Stimulated activated CD4-positive, alpha-beta T cell treated with anti-CD3 and anti-CD28 coated beads, Interleukin-4, amount 100 ng/mL, for 4 hours (primary cell): ENCODE measurements at places on chromosomes 2 and 18.

DNA sequence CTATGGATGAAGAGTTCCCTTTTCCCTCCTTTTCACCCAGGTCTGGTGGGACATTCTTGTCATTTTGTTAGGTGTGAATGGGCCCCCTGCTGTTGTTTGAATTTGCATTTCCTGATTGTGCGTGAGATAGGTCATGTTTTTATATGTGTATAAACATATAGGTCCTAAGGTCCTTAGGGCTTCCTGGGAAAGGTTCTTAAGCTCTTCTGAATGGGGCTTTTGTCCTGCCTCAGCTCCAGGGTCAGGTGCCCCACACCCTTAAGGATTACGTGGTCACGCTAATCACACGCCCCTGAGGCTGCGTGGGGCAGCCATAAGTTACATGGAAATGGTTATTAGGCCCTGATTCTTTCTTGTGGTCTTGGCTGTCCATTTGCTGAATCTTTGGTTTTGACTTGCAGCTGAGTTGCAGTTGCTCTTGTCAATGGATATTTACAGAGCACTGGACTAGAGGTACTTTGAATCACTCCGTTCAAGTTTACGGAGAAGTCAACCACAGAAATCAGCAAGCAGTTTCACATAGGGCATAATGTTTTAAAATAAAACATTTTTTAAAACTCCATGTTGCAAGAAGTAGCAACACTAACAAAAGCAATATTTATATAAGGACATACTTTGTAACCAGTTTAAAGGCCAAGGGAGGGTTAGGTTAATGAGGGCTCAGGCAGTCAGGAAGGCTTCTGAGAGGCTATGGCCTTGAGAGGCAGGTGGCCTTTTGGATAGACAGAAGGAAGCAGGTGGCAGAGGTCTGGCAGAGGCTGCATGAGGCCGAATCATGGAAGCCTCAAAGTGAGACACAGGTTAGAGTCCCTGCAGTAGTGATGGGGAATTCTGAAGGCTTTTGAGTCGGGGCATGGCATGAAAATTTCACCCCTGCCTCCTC, 24.2 kb downstream of the LIPG start:
- DNase-seq = no peak

DNA sequence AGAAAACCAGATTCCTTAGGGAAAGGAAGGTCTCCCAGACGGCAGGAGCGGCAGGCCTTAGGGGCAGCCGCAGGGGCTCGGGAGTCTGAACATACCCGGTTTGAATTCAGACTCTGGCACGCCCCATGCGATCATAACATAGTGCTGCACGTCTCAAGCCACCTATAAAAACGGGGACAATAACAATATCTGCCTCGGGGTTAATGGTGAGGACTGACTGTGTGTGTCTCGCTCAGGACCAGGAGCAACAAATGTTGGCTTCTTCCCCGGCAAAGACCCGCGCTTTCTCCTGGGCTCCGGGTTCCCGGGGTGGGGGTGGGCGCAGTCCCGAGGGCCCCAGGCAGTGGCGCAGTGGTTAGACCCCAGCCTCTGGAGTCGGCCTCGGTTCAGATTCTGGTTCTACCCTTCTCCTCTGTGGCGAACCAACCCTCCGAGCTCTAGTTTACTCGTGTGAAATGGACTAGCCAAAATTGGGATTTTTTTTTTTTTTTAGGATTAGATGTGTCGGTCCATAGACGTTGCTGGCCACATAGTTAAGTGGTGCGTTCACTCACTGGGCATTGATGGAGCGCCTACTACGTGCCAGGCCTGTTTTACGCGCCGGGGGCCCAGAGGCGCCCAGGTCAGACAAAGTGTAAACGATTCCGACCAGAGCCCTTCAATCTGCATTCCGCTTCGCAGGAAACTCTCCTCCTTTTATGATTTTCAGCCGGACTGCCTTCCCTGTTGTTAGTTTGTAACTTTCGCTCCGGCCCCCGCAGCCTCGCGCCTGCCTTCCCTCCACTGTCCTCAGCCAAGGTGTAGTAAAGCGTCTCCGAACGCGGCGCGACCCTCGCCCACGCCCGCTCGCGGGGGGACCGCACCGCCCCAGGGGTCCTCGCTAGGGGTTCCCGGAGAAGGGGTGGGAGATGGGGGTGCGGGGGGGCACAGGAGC, 820 bp upstream of the SH3BP4 start:
- no peak for DNase-seq

DNA sequence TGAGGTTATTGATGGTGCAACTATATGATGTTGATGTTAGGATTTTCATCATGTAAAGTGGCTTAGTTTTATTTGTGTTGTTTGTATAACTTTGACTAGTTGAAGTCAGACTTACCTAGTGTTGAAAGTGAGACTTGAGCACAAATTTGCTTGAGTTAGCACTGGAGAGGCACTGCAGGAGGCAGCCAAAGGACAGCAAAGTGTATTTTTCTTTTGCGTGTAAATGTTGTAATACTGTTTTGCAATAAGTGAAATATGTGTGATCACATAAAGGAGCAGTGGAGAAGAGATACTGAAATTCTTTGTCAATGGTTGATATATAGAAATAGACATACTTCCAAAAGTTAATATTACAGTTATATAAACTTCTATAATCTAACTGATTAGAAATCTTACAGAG, 332.0 kb upstream of the RAB12 start:
- no peak for DNase-seq

GRCh38 chr2:65300134-65300760, 72.6 kb downstream of the ACTR2 start:
- DNase-seq = no peak

GRCh38 chr2:219430633-219431615, 3.7 kb upstream of the SPEG start:
- DNase-seq = no peak

DNA sequence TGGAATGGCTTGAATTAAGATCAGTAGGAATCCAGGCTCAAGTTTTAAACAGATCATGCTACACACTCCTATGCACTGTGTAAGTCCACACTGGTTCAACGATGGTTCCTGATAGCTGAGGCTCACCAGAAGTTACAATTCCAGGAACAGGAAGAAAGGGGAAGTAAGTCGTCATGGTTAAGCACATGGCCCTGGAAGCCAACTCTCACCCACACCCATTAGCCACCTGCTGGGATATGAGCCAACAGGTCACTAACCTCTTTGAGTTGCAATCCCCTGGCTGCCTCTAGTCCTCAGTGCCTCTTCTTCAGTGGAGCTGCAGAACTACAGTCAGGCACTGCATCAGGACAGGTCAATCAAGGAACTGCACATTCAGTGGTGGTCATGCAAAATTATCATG, 133.5 kb downstream of the TMEM182 start:
- no peak for DNase-seq

GRCh38 chr2:177241711-177242120, 22.8 kb downstream of the NFE2L2 start:
- DNase-seq = no peak

DNA sequence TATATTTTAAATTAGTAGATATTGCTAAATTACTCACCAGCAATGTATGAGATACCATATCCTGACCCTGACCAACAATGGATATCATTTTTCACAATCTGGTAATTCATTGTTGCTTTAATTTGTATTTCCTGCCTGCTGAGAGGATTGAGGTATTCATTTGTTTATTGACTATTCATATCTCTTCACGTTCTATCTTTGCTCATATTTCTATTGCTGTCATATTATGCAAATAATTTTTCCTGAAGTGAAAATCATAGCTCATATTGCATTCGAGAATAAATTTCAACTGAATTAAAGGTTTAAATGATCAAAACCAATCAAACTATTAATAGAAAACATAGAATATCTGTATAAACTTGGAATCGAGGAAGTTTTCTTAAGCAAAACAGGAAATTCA, 31.0 kb downstream of the INO80D start:
- DNase-seq = no peak

DNA sequence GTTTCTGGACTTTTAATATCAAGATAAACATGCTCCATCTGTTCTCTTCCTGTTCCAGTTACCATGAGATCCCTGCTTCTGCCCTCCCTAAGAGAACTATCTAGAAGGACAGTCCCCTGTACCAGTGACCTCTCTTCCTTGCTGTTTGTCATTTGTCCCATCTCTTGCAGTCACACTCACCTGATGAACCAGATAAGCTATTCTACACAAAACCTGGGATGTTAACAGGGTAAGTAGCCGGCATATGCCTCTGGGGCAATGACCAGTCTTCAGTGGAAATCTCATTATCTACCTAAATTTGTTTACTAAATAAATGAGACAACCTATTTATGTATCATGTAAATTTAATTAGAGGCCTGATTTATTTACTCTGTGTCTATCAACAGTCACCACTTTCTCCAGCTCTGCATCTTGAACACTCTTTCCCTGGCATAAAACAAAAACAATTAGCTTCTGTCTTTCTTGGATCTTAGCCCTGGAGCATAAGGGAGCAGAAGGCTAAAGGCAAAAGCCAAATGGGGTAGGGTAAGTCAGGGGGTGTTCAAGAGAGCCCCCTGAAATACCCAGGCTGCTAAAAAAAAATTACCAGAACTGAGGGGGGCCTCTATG, 337.7 kb downstream of the ALK start:
- no peak for DNase-seq

DNA sequence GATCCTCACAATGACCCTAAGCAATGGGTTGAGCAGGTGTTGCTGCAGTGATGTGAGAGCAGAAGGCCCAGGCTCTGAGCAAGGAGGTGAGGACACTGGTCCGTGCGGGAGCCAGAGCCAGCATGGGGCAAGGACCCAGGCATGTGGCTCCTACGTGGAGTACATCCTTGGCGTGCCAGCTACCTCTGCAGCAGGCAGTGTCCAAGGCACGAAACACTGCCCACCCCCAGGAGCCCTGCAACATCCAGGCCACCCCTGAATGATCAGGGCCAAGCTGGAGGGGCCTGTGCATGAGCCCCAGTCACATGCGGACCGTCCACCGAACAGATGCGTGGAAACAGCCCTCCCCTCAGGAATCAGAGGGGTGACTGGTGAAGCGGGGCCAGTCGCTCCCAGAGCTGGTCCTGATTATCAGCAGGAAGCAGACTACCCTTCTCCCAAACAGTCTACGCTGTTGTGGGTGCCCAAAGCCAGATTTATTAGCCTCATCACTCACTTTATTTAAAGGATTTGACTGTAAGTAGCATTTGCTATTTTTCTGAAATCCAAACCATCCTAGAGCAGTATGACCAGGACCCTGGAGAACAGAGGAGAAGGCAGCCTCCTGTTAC, 16.8 kb downstream of the CELF4 start:
- no peak for DNase-seq

DNA sequence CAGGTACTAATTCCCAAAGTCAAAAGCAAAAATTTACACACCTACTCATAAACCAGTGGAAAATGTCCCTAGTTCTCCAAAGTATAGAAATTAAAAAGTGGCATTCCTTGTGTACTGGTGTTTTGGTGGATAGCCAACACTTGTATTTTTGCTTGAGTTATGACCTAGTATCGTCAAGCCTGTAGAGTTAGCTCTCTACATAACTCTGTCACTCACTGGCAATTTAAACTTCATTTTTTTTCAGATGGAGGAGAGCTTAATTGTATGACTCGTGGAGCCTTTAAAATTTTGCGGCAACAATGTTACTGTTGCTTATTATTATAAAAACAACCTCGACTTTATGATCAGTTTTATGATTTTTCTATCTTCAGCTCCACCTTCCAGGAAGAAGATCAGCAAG, 58.7 kb downstream of the ITGB6 start:
- no peak for DNase-seq

GRCh38 chr2:197786010-197786877, 1.1 kb upstream of the BOLL start:
- peak; percentile 47 for DNase-seq

GRCh38 chr2:176128982-176129796, at the start of gene HOXD8:
HOXD8 (plus strand) TSS chr2:176129705; CDS start chr2:176130367, 662 bp downstream.
- no peak for DNase-seq

- DNase-seq = no peak
Observed at GRCh38 chr18:9434122-9434701, 41.1 kb upstream of the RALBP1 start.

- DNase-seq = no peak
Observed at GRCh38 chr2:138827426-138828054, 47.4 kb upstream of the NXPH2 start.

DNA sequence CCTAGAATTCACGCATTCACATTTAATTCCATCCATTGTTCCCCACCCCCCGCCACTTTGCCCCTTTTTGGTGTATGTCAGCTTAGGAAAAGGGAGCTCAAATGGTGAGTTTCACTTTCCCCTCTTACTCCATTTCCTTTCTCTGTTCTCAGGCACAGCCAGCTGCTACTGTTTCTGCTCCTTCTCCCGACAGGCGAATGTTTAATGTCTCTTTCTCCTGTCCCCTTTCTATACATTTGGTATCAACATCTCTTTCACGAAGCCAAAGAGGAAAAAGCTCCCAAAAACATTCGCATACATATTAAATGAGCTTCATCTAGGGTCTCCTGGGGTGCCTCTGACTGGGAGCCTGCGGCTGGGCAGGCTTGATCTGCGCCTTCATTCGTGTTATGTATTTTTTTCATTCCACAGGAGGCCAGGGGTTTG, 124.2 kb upstream of the SATB2 start:
- DNase-seq = no peak

DNA sequence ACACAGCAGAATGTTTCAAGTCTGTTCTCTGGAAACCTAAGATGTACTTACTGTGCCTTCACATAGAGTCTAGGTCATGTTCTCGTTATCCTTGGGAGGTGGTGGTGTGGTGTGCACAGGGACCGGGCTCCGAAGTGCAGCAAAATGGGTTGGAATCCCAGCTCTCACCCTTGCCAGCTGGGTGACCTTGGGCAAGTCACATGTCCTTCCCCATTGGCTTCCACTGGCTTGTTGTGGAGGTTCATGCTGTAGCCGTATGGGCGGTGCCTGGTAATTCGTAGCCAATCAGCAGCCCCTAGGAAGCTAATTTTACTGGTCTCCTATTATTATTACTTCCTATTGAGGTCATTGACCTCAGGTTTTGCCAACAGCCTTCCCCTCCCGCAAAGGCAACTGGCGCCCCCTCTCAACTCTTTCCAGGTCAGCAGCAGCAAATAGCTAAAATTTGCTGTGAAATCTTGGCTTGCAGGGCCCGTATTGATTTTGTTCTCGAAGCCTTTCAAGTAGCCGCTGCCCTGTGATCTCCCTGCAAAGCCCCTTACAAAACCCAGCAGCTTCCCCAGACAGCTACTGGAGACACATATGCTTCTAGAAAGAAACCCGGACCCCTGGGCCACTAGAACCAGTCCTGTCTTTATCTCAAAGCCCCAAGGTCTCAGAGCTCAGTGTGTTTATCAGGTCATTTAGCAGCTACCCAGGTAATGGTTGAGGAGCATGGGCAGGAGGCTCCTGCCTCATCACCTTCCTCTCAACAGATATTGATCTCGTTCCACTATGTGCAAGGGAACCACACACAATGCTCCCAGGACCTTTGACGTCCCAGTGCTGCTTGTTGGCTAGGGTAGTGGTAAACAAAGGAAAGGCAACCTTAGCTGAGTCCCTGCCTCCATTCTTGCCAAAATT, 66.5 kb upstream of the SLC1A4 start:
- DNase-seq = no peak

- DNase-seq = no peak
Observed at GRCh38 chr2:219023045-219023605, 18.2 kb downstream of the CFAP65 start.

DNA sequence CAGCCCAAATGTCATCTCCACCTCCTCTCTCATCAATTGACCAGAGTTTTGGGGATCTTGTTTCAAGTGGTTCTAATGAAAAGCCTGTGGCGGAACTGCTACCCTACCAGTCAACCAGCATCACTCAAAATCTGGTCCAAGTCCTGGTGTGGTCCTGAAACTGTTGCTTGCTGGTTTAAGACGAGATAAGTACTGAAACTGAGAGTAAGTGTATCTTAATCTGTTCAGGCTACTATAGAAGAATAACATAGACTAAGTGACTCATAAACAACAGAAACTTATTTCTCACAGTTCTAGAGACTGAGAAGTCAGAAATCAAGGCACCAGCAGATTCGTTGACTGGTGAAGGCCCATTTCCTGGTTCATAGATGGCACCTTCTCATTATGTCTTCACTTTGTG, 879 bp upstream of the GALNT5 start:
- DNase-seq = no peak
